ENCODE measurements at places on chromosomes 7 and 10. TPM values are rescaled to one million over a fixed set of nuclear protein-coding genes. Genes with fewer than 3 reads are reported as not detected.

TRRAP gene
- 11.3 TPM for total RNA-seq

RARRES2 gene
- total RNA-seq: 6.5 TPM

AKR1B15 gene
- total RNA-seq: 0.24 TPM

RGR gene
- total RNA-seq: not detected

SNX8 gene
- 10.4 TPM for total RNA-seq

RAB19 gene
- total RNA-seq: 2.5 TPM

ING3 gene
- total RNA-seq: 27.2 TPM

IRF5 gene
- total RNA-seq: 10.0 TPM

NAT16 gene
- total RNA-seq: not detected

GHRHR gene
- total RNA-seq: 0.42 TPM

SVOPL gene
- 1.7 TPM for total RNA-seq
